ENCODE measurements at places on chromosomes 3 and 15.

GRCh38 chr3:72192572-72192971 is 407.6 kb upstream of the PROK2 start:
- no peak for DNase-seq

DNA sequence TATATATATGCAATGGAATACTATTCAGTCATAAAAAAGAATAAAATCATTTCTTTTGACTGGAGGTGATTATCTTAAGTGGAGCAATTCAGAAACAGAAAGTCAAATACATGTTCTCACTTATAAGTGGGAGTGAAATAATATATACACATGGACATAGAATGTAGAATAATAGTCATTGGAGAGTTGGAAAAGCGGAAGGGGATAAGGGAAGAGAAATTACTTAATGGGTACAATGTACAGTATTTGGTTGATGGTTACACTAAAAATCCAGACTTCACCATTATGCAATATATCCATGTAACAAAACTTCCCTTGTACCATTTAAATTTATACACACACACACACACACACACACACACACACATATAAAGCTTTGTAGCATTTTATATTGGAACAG is 84.3 kb downstream of the RAP2B start:
- no peak for DNase-seq

DNA sequence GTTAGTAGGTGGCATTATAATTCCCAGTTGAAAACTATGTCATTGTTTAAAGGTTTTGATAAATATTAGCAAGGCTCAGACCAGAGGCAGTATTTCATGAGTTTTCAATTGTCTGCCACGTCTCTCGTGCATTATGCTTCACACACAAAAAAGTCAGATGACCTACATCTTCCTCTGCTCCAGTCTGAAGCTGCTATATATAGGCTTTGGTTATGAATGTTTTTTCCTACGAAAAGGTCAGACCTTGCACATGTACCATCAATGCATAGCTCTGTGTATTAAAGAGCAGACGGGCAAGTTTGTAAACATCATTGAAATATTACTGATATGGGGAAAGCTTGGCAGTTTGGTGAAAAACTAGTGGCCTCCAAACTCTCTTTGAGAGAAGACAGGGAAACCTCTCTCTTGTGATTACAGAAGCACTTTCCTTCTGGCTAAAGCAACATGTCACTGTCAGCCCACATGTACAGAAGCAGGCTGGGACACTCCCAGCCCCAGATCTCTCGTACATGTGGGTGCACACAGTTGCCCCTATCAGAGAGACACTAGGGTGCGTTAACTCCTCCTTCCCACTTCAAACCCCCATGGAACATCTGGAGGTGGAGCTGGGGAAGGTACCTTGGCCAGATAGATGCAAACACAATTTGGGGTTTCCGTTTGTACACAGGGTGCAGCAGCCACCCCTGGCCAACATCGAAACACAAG is 184.0 kb upstream of the BCL6 start:
- no peak for DNase-seq

GRCh38 chr3:184712248-184713039 is 580 bp upstream of the MAGEF1 start:
- no peak for DNase-seq

- DNase-seq, result no peak
Measured at GRCh38 chr15:66294932-66295235, 1.5 kb downstream of the DIS3L start.

DNA sequence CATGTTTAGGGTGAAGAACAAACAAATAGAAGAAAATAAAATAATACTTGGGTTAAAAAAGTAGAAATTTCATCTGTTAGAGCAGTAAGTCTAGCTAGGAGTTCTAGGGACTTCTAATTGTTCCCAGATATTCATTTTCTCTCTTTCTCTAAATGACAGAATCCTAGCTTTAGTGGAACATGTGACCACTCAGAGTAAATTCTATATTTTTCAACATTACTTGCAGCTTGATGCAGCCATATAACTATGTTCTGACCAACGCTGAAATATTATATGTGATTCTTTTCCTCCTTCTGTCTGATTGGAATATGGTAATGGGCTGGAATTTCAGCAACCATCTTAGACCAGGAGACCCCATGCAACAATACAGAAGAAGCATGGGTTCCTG is 8.1 kb downstream of the PTX3 start:
- DNase-seq, result no peak

GRCh38 chr15:75590239-75590638 is 11.1 kb upstream of the PTPN9 start:
- no peak for DNase-seq

DNA sequence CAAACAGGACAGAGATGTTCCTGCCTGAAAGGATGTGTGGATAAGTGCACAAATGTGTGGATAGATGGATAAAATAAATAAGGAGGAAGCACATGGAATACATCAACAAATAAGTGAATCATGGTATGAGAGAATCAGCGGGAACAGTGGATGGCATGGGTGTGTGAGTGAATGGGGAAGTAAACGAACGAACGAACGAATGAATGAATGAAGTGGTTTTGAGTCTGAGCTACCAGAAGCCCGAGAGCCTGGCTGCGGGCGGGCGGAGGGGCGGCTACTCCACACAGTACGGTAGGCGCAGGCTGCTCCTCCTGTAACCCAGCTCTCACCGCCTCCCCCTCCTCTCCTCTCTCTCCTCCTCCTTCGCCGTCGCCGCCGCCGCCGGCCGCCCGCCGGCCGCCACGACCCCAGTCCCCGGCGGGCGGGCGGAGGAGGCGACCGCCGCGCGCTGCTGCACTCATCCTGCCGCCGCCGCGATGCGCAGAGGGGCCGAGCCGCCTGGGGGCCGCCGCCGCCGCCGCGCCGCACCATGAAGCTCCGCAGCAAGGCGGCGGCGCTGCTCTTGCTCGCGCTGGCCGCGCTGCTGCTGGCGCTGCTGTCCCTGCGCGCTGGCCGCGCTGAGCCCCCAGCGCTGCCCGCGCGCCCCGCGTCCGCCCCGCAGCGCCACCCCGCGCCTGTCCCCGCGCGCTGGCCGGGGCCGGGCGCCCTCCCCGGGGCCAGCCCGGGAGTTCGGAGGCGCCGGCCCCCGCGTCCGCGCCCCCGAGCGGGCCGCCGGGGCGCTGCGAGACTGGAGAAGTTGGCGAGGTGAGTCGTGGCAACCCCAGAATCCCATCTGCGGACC is at the start of gene GXYLT2:
Gene GXYLT2 (plus strand): TSS at position 342 of the 841 bp plus-strand sequence. CDS start 188 bp downstream, at position 530.
- peak; percentile 17 for DNase-seq

DNA sequence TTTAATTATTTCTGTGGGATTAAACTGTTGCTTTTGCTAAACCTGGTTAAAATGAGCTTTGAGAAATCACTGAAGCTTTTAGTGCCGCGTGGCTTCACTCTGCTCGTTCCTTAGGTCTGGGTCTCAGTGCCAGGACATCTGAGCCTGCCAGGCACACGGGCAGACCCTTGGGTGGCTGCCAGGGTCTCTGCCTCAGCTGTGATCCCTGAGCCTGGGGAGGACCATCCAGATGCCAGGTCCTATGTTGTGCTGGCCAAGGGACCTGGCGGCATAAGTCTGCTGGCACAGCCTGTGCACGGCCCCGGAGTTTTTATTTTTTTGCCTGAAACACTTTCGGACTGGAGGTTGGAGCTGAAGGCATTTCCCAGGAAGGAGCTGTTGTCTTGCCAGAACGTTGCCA is 328.1 kb downstream of the LRTM1 start:
- DNase-seq, result no peak

DNA sequence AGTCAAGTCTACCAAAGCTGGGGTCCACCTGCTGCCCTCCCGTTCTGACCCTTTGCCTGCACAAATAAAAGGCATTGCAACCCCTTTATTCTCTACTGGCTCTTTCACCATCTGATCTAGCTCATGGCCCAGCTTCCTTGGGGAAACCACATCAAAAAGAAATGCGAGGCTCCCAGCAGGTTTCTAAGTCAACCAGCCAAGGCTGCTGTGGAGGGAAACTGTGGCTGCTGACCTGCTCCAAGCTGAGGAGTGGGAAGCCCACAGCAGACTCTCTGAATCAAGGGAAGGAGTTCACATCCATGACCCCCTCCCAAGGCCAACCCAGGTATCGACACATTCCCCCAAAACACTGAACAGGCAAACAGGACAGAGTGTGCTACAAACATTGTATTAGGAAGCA is 25.2 kb upstream of the SLCO2A1 start:
- DNase-seq, result no peak

DNA sequence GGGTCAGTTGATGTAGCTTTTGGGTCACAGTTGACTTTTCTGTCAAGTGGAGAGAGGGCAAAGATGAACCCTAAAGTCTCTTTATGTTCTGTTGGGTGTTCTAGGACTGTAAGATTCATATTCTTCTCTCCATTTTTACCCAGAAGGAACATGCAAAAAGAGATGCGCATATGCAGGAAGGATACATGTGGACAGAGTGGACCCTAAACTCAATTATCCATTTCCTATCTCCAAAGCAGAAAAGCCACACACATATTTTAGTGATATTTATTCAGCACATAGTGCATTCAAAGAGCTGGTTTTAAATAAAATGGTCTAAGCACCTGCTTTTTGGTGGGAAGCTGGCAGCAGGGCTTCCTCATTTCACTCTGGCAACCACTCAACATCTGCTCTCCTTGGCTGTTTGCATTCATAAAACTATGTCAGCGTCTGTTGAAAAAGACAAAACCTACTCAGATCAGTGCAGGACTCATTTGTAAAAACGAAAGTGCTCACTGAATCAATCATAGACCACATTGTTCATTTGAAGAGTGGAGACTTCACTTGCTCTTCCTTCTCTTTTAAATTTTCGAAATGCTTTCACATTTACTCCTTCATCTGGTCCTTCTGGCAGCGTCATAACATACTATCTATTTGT is 96.6 kb downstream of the SEMA6D start:
- no peak for DNase-seq

- no peak for DNase-seq
Measured at GRCh38 chr3:170589113-170589512, 3.2 kb upstream of the SLC7A14 start.

- no peak for DNase-seq
Measured at GRCh38 chr3:115165701-115166100, 18.6 kb upstream of the ZBTB20 start.

- no peak for DNase-seq
Measured at GRCh38 chr3:14132120-14132519, 7.3 kb downstream of the TMEM43 start.

DNA sequence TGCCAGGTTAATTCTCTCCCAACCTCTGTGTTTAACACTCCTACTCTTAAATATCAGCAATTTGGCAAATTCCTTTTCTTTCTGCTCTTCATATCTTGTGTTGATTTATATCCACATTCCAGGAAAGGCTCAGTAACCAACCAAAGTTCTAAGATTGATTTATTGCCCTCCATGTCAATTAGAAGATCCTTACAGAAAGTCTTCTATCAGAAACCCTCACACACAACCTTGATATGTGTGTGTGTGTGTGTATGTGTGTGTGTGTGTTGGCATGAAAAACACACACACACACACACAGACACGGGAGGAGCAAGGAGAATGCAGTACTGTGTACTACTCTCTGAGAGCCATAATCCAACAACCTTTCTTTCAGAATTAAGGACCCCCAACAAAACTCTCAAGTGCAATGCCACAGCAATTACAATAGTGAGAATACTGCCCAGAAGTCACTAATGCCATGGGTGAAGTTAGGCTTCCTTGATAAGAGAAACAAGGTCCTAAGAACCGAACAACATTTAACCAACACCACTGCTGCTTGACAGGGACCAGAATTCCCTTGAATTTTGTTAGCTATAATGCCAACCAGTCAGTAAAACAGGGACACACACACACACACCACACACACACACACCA is 1.1 kb downstream of the LSAMP start:
- DNase-seq, result no peak

GRCh38 chr3:171809861-171810628 is at the start of gene PLD1:
Gene PLD1 (minus strand): TSS chr3:171810483. CDS start chr3:171738051, 72,432 bp downstream.
- peak; percentile 65 for DNase-seq

GRCh38 chr15:29675791-29676301 is 146.4 kb downstream of the TJP1 start:
- DNase-seq, result no peak
